ENCODE measurements at places on chromosomes 7 and 10.

DNA sequence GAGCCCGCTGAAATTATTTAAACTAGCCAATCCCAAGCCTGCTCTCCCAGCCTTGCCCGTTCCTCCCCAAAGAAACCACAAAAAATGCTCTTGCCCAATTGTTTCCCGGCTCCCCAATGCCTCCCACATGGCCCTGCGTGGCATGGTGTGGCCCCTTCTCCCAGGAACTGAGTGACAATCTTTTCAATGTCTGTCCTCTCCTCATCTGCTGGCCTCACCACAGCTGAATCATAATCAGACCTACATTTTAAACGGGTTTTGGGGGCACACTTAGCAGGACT, 201.5 kb downstream of the PRPF18 start:
- DNase-seq, result no peak

DNA sequence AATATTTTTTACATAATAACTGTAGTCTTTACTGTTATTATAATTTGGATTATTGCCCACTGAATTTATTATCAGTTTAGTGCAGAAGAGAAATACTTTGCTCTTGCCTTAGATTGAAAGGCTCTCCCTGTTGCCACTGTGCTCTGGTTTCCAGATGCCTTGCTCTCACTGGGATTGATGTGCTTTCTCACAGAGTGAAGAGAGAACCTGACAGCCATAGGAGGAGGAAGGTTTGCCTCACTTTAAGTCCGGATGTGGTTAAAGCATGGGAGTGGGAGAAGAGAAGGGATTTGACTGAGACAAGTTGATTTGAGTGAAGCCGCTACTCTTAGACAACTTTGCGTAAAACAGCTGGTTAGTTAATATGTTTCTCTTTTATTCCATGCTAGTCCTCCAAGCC, 68.2 kb upstream of the RPA3 start:
- no peak for DNase-seq

DNA sequence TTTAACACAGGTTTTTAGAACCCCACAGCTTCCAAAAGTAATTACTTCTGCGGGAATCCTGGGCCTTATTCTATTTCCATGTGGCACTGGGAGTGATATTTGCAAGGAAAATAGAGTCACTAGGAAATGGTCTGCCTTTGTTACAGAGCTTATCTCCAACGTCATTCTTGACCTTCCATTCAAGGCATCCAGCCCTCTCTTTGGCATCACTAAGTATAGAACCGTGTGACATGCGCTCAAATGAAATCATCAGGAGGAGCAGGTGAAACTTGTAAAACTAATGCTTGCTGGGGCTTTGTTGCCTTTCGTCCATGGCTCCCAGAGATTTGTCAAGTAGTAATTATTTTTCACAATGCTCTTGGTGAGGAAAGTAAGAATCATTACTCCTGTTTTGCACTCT, 73.4 kb downstream of the PAPSS2 start:
- no peak for DNase-seq

DNA sequence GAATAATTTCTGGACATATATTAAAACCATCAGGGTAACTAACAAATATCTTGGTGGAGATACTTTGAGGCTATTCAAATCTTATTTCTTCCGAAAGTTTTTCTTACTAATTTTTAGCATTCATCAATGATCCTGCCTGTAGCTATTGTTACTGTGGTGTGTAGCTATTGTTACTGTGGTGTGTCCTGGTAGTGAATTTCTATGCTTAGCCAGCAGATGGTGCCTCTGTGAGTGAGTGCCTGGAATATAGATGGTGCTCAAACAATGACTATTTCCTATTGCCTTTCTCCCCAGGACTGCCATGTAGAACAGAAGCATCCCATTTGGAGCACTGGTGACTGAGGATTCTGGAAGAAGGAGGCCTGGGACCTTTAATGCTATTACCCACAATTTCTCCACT, 245.7 kb downstream of the CCSER2 start:
- DNase-seq, result no peak

DNA sequence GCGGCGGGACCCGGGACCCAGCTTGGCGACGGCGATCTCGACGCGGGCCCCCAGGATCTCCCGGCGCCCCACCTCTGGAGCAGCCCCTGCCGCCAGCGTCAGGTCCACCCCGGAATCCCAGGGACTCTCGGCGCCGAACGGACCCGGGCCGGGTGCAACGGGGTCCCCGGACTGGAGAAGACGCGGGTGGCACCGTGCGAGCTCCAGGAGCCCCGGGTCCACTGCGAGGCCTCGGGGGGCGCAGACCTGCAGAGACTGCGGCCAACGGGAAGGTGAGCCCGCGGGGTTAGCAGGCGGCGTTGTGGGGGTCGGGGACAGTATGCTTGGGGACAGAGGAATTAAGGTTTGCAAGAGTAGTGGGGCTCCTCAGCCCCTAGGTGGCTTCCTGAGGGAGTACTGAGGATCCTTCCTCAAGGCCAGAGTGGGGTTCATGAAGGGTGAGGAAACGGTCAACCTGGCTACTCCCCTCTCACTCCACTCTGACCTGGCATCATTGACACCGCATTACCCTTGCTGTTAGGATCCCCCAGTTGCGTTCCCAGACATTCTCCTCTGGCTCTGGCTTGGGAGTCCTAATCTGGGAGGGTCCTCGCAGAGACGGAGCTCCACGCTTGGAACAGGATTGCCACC, 353 bp downstream of the EPHB6 start:
- DNase-seq, result no peak

GRCh38 chr7:90766814-90767564, 170.9 kb downstream of the CDK14 start:
- DNase-seq, result peak; percentile 82

DNA sequence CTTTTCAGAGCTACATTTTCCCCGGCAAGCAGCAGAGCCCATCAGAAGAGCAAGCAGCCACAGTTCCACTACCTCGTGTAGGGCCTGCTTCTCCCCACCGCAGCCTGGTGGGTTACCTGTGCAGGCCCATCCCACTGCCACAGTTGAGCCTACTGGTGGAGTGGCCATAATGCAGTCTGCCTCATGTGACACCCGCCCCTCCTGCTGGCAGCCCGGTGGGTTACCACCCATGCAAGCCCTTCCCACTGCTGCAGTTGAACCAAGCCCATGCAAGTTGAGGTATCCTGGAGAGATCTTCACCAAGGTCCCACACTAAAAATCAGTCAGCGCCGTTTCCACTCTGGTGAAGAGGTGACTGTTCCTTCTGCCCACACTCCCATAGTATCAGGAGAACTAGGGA, 32.1 kb upstream of the CNNM1 start:
- DNase-seq, result no peak

GRCh38 chr7:68309271-68309670, 1289.0 kb upstream of the AUTS2 start:
- no peak for DNase-seq

DNA sequence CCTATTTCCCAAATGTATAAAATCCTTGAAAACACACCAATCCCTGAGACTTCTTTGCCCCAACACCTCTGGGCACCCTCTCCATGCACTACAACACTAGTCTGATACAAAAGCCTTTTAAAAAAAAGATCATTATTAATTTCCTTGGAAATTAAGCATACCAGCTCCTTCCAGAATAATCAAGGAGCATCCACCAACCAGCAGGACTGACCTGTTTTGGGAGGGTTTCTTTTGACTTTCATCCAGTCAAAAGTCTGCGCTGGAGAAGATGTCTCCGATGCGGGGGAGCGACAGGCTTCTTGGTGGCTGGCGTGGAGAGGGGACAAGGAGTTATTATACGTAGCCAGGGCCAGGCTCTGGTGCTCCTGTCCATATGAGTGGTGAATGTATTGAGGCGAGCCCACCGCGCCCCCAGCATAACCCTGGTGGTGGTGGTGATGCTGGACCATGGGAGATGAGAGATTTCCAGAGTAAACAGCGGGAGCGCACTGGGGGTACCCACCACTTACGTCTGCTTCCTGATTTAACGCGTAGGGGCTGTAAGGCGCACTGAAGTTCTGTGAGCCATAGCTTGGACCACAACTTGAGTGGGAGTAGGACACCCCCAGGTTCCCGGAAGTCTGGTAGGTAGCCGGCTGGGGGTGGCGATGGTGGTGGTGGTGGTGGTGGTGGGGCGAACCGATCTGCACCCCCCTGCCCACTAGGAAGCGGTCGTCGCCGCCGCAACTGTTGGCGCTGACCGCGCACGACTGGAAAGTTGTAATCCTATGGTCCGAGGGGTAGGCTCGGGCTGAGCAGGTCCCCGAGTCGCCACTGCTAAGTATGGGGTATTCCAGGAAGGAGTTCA, 527 bp downstream of the HOXA1 start:
- DNase-seq, result no peak

- no peak for DNase-seq
These were observed 55.5 kb upstream of the LHFPL3 start for GRCh38 chr7:104272767-104273384.

GRCh38 chr7:154744861-154745258, 258.1 kb downstream of the PAXIP1 start:
- no peak for DNase-seq

DNA sequence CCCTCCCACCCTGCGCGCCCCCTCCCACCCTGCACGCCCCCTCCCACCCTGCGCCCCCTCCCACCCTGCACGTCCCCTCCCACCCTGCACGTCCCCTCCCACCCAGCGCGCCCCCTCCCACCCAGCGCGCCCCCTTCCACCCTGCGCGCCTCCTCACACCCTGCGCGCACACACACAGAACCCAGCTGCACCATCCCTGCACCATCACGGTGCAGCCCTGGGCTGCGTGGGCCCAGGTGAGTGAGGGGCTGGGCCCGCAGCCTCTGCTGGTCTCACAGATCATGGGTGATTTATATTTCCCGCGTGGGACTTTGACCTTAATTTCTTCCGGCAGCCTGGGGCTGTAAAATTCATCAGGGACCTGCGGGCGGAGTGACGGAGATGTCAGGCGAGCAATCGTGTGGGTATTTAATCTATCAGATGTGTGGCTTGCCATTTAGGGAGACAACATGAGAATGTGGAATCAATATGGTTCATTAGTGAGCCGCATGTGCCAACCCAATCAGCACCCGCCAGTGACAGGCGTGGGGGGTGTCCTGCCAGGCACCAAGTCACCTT, 57.7 kb downstream of the C10orf105 start:
- no peak for DNase-seq

DNA sequence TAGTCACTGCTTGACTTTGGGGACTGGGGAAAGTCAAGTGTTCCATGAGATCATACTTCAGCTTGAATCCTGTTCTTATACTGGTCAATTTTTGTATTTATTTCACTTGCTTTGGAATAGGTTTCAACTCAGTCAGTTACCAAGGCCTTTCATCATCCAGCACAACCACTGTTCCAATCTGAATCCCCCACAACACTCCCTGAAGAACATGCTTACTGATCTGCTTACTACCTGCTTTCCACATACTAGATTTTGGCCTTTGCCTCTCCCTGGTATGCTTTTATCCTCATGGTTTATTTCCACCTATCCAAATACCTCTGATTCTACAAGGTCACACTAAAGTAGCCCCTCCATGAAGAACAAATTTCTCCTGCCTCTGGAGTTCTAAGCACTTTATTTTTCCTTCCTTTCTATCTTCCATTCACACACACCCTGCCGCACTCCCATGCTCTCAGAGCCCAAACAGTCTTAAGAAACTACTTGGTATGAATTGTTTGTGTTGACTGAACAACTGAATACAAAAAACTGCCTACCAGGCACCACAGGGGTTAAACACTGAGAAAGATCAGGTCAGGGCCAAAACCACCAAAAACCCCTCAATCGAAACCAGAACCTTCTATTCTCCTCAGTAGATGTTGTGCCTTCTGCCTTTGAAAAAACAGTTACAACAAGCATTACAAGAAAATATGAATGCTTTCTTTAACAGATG, 178.1 kb downstream of the AVL9 start:
- no peak for DNase-seq

DNA sequence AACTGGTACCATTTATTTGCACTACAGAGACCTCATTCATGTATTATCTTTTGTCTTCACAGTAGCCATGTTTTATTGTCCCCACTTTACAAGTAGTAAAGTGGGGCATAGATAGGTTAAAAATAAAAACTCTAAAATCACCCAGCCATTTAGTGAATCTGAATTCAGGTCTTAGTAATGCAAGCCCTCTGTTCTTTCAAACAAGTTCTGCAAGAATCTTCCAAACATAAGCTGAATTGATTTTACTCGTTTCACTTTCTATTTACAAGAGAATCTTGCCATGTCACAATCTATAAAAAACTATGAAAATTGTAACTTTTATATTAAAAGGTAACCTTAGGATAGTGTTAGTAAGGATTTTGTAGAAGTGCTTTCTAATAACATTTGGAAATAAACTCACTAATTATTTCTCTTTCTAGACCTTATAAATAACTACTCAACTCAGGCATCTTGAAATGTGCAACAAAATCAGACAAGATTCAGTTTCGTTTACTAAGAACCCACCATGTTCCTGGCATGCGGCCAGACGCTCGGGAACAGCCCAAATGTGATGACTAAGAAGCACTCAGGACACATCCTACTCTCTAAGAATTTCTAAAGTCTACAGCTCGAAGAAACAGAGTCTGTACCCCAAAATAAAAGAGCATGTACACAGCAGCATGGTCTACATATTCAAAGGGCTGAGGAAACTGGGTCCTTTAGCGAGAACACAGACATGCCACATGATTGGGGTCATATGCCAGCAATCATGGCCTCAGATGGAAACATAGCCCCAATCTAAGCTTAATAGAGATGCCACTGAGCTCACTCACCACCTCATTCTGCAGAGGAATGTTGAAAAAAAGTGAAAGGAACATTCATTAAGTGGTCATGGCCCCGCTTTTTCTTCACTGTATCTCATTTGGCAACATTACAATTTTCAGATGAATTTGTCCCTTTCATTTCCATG, 167.6 kb downstream of the AMPH start:
- DNase-seq, result no peak

DNA sequence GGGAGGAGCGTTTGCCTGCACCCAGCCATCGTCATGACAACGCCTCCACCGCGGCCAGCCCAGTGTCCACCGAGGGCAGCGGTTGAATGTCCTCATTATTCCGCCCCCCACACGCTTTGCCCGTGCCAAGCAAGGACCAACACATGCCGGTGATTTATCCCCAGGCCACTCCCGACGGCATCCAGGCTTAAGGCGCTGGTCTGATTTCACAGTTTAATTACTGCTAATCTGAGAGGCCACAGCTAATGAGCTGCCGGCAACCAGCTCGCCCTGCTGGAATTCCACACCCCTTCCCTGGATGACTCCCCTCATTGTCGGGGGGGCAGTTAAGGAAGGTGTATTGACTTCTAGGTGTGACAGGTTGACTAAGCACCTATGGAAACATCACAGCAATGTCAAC, 432.3 kb downstream of the DNAJB6 start:
- DNase-seq, result no peak

GRCh38 chr10:113007343-113007771, 57.3 kb downstream of the TCF7L2 start:
- DNase-seq, result no peak

DNA sequence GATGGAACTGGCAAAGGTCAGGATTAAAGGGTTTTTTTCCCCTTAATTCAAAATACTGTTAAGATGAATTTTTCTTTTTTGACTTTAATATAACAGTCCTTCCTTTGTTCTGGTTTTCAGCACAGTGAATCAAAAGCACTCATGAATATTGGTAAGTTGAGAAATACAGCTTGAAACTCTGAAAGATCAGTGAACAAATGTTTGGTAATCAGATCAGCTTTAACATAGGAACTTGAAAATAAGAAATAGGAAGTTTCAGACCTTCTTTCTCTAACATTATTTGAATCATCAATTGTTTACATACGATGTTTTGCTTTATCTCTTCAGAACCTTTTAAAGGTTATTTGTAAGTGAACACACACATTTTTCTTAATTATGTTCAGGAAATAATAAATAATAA, 90.5 kb downstream of the SGMS1 start:
- no peak for DNase-seq

- DNase-seq, result no peak
These were observed 24.9 kb upstream of the SLC29A3 start for GRCh38 chr10:71294091-71294561.

- DNase-seq, result no peak
These were observed 54.3 kb downstream of the LRRC18 start for GRCh38 chr10:48885376-48885775.

GRCh38 chr7:30791114-30791513, 19.9 kb downstream of the MINDY4 start:
- DNase-seq, result no peak
